ENCODE measurements at places on chromosomes 1 and 21. TPM values are rescaled to one million over a fixed set of nuclear protein-coding genes. Genes with fewer than 3 reads are reported as not detected.

DNA sequence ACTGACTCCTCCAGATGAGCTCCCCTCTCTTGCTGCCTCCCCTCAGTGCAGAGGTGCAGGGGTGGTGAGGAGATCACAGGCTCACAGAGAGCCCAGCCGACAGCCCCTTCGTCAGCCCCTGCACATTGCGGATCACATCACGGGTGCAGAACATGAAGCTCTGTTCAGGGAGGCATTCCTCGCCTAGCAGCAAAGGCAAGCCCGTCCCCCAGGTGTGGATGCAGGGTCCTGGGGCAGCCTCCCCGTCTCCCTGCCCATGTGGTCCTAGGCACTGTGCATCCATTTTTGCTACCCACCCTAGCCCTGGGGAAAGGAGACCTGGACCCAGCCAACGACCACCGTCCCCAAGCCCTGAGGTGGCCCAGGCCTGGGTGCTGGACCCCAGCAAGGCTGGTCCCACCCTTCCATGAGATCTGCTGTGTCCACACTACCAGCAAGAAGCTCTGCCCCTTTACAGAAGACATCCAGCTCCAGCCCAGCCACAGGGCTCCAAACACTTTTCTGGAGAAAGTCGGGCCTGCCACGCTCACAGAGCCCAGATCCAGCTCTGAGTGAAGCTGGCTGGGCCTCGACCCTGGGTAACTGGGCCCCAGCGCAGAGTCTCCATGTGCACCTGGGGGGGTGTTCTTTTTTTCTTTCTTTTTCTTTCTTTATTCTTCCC is 248.7 kb downstream of the NPHP4 start:
- DNase-seq: no peak

DNA sequence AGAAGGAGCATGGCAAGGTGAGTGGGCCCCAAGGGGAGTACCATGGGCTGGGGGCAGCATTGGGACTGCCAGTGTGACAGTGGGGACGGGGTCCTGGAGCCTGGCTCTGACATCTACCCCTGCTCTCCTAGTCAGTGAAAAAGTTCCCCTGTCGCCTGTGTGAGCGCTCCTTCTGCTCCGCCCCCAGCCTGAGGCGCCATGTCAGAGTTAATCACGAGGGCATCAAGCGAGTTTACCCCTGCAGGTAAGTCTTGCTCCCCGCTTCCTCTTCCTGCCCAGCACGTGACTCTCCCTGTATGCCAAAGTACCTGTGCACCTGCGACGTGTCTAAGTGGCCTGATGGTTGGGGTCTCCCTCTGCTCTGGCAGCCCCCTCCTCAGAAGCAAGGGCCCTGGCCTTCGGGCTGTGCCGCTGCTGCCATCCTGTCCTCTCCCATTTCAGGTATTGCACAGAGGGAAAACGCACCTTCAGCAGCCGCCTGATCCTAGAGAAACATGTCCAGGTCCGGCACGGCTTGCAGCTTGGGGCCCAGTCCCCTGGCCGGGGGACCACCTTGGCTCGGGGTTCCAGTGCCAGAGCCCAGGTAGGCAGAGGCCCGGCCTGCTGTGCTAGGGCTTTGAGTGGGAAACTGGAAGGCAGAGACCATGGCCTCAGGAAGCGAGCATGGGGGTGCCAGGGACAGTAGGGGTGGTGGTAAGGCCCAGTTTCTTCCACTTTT is 8.1 kb downstream of the ZNF687 start:
- DNase-seq: no peak

- no peak for DNase-seq
These were observed 35.4 kb downstream of the PTPRU start for GRCh38 chr1:29271724-29272123.

CRYAA gene
- not detected for total RNA-seq

DNA sequence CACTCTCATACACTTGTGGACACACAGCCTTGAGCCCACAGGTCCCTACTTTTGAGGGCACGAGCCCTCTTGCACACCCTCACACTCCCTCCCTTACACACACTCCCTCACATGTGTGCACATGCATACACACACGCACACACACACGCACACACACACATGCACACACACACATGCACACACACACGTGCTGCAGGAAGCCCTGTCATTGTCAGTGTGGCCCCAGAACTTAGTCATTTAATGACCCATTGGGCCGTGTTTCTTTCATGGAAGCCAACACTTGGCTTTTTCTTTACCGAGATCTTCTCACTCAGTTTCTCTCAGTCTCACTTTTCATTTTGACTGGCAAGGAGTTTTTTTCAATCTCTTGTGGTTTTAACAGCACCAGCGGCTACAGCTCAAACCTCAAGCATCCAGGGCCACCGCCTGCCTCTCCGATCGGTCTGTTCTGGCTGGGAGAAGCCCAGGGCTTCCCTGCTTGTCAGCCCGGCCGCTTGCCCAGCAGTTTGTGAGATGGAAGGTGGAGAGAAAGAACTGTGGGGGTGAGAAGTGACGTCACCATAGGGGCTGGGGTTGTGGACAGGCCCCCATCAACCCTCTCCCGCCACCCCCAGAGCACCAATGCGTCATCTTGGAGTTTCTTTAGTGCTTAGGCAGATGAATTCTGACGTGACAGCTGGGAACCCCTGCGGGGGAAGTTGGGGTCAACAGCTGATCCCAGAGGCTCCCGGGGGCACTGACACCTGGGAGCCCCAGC is 15.8 kb upstream of the TNFRSF8 start:
- DNase-seq: peak; percentile 46

MOV10 gene
- 96.1 TPM for total RNA-seq

DNA sequence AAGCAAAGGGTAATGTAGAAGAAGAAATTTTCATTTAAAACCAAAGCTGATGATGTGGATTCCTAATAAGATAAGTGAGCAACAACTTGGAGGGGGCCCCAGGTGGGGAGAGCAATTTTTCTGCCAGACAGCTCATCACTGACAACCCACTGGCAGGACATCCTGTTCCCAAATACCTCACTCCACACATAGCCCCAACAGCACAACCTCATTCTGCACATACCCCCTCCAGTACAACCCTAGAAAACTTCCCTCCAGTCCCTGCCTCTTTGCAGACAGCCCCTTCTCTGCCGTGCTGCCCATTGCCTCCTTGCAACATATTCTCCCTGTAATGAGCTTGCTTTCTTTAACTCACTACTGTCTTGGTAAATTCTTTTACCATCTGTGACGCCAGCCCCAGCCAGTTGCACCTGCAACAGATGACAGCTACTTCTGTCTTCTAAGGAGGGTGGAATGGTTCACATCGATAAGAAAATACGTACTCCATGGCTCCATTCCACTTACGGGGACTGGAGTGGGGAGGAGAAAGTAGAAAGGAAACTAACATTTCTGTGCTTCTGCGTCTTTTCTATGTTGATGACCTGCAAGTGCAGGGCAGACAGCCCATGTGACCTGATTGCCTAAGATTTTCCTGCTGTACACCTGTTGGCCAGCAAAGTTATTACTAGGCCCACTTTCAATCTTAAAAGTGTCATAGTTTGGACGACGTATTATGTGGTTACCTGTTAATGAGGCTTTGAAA is 14.7 kb downstream of the RHEX start:
- DNase-seq: no peak

DNA sequence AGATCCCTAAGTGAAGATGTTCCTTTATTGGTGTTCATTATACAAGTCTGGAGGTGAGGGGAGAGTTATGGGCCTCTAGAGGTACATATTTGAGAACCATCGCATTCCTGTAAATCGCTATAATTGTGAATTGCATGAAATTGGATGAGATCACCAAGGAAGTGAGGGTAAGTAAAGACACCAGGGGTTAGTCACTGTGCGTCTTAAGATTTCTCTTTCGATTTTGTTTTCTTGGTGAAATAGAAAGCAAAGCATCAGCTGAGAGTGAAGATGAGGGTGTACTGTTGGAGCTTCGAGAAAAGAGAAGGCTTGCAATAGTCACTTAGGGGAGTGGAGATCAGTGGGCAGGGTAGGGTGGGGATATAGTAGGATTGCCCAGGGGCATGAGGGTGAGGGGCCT is 82.1 kb downstream of the RAVER2 start:
- peak; percentile 38 for DNase-seq

MYOG gene
- total RNA-seq: not detected

DNA sequence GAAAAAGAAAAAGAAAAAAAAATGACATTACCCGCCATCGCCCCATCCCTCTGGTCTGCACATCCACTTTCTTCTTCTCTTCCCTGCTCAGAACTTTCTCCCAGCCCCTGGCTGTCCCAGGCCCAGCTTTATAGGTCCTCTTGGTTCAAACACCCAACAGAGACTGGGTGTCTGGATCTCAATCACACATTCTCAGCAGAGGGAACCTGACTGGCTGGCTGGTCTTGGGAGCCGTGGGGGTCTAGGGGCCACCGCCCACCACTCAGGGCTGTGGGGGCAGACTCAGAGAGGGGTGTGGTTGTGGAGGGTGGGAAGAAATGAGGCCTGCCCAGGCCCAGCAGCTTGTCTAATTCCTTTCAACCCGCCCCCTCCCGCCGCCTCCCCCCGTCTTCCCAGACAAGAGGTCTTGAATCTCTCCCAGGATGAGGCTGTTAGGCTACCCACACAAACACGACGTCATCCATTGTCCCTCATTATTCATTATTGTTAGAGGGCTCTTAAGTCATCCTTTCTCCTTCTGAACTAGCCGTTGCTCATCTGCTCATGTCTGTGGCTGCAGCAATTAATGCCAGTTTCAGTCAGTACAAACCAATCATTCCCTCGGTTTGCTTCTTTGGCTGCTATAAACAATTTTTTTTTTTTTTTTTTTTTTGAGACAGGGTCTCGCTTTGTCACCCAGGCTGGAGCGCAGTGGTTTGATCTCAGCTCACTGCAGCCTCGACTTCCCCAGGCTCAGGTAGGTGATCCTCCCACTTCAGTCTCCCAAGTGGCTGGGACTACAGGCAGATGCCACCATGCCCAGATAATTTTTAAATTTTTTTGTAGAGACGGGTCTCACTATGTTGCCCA is 40.6 kb upstream of the CLIC4 start:
- DNase-seq: no peak

- DNase-seq: peak; percentile 88
These were observed 470 bp downstream of the RPRD2 start for GRCh38 chr1:150364231-150365003.

- no peak for DNase-seq
These were observed 26.4 kb upstream of the CLIC6 start for GRCh38 chr21:34642211-34643075.

RHD gene
- not detected for total RNA-seq

DNA sequence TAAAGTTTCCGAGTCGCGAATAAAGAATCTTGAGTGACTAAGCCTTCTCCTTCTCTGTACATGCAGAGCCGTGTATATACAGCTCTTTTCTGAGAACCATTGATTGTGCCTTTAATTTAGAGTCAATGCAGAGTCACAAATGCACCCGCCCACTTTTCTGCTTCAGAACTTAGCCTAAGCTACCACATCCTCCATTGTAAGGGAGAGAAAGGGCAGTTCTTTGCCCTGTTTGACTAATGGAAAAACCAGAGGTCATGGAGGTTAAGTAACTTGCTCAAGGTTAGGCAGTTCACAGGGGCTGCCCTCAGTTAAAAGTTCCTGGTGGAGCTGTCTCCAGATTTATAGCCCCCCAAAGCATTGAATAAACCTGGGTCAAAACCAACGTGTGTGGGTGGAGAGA is 139.6 kb downstream of the TOMM20 start:
- no peak for DNase-seq

- no peak for DNase-seq
These were observed 174.3 kb upstream of the DUSP10 start for GRCh38 chr1:221916176-221916575.

DNA sequence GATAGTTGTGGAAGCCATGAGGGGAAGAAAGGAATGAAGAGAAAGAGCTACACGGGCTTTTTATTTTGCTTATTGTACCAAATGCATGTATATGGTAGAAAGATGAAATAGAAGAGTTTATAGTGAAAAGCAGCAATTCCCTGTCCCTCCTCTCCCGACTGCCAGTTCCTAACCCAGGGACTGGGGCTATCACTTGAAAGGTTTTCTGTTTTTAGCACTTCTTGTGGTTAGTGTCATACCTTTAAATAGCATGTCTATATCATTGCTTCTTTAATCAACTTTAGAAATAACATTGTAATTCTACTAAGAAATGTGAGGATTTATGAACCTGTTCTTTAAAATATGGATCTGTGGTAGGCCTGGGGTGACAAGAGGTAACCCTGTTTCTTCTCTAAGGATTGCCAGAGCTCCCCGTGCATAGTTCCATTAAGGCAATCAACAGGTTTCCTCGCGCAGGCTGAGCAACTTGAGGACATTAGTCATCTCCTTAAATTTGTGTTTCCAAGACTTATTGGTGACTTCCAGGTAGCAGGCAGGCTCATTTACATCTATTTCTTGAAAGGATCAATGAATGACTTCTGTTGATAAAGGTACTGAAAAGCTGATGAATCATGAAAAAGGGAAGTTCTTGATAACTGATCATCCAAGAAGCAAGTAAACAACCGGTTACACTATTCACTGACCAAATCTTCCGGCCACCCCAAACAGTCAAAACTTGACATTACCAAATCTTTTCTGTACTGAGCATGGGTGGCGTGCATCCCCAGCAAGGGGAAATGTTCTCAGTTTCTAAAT is 37.8 kb upstream of the S1PR1 start:
- DNase-seq: no peak

- DNase-seq: no peak
These were observed 650.8 kb downstream of the NPHP4 start for GRCh38 chr1:5341471-5341870.

GRCh38 chr1:205444300-205444930 is 11.4 kb downstream of the BLACAT1 start:
- DNase-seq: no peak

DNA sequence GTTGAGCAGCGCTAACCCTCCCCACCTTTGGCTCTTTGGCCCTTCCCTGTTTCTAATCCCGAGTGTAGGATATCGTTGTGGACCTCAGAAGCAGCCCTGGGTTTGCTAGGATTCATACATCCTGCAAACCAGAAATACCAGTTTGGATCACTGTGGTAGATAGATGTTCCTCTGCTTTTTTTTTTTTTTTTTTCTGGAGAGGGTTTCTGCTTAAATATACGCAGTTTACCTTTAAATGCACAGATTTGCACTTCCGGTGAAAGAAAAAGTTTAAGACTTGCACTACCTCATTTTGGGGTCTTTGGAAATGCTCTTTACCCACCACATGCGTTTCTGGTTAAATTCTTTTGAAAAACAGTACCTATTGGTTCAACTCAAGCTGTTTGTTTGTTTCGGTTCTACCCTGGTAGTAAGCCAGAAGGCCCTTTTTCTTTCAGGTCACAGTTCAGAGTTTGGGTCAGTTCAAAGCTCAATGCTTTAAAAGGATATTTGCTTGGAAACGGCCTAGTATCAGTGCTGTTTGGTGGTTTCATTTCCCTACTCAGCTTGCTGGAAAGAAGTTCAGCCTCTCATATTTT is 908 bp downstream of the DDI2 start:
- no peak for DNase-seq
